Fibroblast of skin of back (primary cell): ENCODE measurements at places on chromosomes 4 and X.

DNA sequence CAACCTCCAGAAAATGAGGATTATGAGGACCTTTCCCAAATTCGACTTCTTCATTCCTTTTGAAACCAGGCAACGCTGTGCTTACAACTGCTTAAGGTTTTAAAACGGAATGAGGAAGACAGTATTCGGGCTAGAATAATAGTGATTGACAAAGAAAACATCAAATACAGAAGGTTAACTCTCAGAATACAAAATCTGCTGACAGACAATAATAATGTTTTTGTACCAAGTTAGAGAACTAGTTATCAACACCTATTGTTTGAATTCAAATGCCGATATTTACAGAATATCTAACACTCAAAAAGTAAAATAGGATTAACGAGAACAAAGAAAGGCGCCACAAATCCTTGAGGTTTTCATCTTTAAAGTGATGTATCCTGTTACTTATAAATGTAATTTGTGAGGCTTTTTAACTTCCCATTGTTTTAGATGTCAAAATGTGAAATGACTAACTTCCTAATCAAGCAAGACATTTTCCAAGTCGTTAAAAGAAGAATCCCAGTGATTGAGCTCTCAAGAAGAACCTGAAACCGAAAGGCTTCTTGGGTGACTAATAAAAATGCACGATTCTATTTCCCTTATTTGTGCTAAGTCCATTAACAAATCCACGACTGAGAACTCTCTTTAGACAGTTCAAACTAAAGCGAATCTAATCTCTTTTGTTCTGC lies 118.3 kb downstream of the SORBS2 start:
- DNase-seq = no peak

GRCh38 chr4:22483551-22483981 lies 32.3 kb downstream of the ADGRA3 start:
- DNase-seq = peak; percentile 88

GRCh38 chr4:117429061-117429460 lies 343.7 kb upstream of the TRAM1L1 start:
- no peak for DNase-seq

- peak; percentile 23 for DNase-seq
Measured at GRCh38 chr4:101187841-101188240, 159.5 kb downstream of the PPP3CA start.

DNA sequence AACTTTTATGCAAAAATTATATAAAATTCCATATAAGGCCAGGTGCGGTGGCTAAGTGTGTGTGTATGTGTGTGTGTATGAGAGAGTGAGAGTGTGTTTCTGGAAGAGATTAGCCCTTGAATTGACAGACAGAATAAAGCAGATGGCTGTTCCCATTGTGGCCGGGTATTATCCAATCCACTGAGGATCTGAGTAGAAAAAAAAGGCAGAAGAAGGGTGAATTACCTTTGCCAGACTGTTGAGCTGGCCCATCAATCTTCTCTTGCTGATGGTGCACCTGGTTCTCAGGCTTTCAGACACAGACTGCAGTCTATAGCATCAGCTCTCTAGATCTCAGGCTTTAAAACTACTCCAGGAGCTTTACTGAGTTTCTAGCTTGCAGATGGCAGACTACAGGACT lies 92.2 kb upstream of the SLIT2 start:
- no peak for DNase-seq

DNA sequence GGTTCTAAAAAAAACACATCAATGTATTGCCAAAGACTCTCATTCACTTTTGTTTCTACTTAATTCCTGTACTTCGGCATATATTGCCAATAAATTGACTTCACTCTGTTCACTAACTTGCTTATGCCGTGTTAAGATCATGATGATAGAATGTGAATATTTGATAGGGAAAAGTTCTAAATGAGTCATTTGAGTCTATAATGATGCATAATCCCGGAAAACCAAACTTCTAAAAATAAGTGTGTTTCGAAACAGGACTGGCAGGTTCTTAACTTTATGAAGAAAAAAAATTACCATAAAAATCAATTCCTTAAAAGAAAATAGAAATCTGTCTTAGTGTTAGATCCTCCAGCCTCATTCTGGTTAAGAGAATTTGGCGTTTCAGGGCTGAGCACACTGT lies 387.5 kb upstream of the FTHL17 start:
- peak; percentile 4 for DNase-seq

DNA sequence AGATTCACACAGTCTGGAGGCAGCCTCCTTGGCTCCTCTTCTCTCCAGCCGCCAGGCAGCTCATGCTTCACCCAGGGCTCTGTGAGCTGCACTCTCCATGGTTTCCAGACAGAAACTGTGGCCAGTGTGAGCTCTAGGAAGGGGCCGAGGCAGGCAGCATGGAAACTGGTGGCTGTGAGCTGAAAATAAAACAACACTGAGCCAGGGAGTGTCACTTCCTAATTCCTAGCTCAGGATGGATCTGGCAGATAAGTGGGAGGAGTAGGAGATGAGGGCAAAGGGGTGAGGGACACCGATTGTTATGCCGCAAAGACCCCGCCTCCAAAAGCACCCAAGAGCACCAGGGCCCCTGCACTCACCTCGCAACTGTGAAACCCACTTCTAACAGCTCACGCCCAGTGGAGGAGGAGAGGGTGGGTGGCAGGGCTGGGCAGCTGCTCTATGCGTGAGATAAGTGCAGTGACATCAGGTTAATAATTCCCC lies 69.8 kb downstream of the FHDC1 start:
- DNase-seq = no peak

- peak; percentile 21 for DNase-seq
Measured at GRCh38 chr4:74157154-74157553, 764 bp upstream of the MTHFD2L start.

DNA sequence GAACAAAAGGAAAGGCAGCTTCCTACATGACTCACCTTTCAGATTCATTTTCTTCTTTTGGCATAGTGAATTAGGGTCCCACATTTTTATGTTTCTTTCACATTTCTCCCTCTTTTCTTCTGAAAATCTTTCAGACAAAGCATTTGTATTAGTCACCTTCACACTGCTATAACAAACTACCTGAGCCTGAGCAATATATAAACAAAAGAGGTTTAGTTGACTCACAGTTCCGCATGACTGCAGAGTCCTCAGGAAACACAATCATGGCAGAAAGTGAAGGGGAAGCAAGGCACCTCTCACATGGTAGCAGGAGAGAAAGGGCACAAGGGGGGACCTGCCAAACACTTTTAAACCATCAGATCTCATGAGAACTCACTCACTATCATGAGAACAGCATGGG lies 36.9 kb downstream of the MAGEA9 start:
- no peak for DNase-seq

GRCh38 chrX:123846577-123847038 lies 13.2 kb upstream of the XIAP start:
- DNase-seq = peak; percentile 49

DNA sequence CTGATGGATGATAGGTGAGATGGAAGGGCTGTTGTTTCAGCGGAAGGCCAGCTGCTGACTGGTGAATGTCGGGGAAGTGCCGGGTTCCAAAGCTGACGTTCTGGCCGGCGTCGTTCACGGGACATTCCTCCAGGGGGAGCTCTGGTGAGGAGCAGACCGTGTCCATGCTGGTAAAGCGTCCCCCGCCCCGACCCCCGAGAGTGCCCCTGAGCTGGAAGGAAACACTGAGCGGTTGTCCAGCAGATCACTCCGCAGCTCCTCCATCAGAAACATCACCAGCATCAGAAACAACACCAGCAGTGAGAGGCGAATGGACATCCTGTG lies 18.6 kb upstream of the ADRA2C start:
- DNase-seq = no peak

GRCh38 chr4:165844161-165844560 lies 28.9 kb upstream of the TLL1 start:
- no peak for DNase-seq

DNA sequence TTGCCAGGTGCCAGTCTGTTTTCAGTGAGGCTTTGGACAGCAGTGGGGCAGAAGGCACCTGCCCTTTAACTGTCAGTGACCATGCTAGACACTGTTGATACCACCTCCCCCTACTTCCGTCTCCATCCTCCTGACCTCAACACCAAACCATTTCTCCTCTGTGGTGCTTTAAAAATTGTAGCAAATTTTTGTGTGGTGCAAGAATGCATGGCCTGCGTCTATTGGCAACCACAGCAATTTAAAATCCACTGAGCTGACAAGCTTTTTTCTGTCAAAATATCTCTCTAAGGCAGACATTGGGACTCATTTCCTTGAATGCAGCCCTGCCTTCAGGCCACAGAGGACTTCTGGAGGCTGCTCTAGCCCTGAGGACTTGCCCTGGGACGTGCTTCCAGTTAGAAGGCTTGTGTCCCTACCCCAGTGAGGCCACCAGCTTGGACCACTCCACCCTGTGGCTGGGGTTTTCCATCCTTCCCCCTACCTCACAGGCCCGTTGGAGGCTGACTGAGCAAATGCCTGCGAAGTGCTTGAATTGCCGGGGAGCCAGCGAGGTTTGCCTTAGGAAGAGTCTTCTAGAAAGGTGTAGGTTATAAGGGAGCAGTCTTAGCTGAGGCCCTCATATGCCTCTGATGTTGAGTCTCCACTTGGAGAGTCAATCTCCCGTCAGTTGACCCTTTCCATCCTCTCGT lies 6.9 kb downstream of the PRRG3 start:
- peak; percentile 45 for DNase-seq

DNA sequence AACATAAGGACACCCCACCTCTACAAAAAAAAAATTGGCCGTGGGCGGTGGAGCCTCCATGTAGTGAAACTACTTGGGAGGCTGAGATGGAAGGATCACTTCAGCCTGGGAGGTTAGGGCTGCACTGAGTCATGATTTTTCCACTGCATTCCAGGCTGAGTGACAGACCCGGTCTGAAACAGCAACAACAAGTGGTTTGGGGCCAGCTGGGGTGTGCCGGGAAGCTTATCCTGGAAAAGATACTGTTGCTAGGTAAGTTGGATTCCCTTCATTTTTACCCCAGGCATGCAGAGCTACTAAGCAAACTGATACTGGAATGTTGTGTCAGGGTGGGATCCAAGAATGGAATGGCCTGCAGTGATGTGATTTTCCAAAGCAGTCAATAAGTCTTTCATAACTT lies 57.0 kb downstream of the XAGE2 start:
- peak; percentile 70 for DNase-seq

DNA sequence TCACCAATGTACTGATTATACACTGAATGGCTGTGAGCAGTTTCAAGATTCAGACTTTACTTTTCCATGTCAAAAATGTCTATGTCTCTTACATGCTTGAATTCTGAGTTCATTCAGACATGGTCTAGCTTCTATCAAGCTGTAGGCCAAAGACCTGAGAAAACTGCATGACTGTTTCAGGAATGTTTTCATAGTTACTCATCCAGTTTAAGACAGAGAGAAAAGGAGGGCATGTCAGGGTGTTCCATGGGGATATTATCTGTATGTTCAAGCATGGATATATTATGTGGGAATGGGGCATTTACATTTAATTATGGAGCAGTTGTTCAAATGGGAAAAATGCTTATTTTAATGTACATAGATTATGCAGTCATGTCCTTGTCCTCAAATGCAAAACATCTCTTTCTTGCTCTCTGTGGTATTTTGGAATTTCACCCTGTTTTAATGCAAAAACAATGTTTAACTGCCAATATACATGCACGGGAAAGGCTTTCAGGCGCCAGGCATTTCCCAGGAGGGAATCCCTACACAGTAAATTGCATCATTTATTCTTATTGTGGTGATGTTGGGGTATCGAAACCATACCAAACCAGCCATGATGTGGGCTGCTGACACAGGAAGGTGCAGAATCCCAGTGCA lies 429.1 kb upstream of the INTU start:
- peak; percentile 96 for DNase-seq

GRCh38 chr4:185801471-185801870 lies 10.5 kb downstream of the SORBS2 start:
- no peak for DNase-seq

DNA sequence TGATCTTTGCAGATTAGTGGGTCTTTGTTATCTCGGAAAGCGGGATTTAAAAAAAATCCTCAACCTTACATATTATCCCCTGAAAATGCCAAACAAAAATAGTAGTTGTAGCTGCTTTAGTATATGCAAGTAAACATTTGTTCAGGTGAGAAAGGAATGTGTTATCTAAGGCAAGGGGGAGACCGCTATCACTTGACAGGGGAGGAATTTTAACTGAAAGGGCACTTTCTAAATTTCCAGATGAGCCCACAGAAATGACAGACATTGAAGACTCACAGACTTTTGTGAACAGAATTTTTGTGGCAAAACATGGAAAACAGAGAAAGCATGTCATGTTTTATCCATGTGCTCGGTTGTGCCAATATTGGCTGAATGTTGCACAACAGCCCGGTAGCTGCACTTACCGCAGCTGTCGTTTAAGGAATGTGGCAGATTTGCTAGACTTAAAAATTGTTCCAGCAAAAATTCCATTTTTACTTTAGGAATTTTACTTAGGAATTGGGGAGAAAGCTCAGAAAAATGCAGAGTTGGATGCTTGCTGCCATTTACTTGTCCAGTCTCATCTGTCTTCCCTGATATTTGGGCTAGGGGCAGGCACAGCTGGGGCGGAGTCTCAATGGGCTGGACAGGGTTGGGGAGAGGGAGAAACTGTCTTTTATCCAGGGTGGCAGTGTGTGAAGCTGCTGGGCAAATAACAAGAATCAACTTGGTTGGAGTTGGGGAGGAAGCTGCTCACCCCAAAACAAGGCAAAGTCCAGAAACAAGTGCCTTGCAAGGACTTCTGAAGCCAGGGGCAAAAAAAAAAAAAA lies 94.6 kb upstream of the RPS6KA3 start:
- DNase-seq = peak; percentile 54

DNA sequence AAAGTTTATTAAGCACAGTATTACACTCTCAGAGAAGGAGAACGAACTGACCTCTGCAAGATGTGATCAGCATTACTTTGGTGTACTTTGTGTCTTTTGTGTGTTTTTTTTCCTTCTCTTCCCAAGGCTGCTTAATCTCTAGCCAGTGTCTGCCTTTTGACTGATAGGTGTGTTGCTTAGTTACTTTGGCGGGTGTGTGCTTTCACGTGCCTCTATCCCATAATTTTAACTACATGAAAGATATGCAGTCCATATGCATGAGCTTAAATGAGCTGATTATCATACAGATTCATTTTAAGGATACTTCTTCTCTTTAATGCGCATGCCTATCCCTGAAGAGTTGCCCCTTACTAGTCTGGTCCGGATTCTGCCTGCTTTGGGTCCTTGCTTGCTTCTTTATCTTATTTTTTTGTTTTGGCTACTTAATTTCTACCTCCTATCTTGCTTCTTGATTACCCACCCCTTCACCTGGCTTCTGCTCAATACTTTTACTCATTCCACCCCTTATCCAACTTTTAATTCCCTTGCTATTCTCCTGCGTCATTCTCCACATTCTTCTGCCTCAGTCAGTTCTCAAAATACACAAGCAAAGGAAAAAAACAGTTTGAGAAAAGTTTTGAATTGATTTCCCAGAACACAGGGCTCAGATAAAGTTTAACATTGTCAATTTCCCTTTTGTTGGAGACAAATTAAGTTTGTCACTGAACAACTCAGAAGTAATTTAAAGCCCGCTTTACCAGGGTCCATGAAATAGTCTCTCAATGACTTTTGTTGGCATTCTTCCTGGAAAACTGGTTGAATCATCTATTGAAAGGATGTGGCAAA lies 182.0 kb downstream of the TENT5D start:
- DNase-seq = no peak
